Stimulated activated CD4-positive, alpha-beta T cell treated with anti-CD3 and anti-CD28 coated beads, Interleukin-15, amount 100 ng/mL, for 1 hour (primary cell): ENCODE measurements at places on chromosomes 12 and 14.

DNA sequence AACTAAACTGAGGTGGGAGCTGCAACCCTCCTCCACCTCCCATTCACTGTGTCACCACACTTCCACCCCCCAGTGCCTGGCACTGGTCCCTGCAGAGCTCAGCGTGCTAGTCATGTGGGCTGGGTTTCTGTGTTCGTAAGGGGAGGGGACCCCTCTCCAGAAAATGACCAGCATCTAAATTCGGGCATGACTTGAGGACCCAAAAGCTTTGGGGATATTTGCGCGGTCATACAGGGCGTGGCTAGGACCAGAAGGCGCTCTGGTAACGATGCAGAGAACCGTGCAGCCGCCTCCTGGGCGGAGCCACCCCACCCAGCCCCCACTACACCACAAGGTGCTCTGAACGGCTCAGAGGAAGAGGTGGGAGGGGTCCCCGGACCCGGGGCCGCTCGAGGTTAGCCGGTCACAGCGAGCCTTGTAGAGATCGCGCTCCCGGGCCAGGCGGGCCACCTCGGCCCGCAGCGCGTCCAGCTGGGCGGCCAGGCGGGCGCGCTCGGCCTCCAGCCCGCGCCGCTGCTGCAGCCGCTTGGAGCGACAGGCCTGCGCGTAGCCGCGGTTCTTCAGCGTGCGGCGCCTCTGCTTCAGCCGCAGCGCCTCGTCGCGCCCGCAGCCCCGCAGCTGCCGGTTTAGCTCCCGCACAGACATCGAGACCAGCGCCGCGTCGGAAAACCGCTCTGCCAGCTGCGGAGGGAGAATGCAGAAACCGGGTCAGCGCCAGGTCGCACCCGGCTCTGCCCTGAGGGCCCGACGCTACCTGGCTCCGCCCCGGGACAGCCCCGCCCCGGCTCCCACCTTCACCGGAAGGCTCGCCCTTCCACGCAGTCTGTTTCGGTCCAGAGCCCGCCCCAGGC, 9.8 kb downstream of the CPNE6 start:
- peak; percentile 39 for DNase-seq

DNA sequence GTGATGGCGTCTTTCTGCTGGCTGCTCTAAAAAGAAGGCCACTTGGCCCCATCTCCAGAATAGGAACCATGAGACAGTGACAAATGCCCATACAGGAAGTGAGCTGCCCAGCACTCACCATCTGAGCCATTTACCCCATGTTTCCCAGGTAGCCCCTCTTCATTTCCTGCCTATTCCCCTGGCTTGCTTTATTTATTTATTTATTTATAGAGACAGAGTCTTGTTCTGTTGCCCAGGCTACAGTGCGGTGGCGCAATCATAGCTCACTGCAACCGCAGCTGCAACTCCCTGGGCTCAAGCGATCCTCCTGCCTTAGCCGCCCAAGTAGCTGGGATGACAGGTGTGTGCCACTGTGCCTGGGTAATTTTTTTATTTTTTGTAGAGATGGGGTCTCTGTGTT, 71.2 kb downstream of the RIN3 start:
- no peak for DNase-seq

DNA sequence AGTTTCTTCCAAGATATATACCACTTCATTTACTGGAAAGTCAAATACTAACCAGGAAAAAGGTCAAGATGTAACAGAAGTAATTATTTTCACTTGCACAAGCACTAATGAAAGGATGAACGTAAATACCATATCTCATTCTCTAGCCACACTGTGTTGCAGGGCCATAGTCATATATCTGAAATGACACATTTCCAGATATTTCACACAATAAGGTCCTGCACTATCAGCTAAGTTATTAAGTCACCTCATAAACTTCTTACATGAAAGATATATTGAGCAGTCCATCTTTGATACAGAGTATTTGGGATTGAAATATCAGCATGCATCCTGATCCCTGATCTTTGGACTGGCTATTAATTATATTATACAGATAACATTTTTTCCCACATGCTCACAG, 783.3 kb upstream of the MGAT4C start:
- DNase-seq, result no peak

DNA sequence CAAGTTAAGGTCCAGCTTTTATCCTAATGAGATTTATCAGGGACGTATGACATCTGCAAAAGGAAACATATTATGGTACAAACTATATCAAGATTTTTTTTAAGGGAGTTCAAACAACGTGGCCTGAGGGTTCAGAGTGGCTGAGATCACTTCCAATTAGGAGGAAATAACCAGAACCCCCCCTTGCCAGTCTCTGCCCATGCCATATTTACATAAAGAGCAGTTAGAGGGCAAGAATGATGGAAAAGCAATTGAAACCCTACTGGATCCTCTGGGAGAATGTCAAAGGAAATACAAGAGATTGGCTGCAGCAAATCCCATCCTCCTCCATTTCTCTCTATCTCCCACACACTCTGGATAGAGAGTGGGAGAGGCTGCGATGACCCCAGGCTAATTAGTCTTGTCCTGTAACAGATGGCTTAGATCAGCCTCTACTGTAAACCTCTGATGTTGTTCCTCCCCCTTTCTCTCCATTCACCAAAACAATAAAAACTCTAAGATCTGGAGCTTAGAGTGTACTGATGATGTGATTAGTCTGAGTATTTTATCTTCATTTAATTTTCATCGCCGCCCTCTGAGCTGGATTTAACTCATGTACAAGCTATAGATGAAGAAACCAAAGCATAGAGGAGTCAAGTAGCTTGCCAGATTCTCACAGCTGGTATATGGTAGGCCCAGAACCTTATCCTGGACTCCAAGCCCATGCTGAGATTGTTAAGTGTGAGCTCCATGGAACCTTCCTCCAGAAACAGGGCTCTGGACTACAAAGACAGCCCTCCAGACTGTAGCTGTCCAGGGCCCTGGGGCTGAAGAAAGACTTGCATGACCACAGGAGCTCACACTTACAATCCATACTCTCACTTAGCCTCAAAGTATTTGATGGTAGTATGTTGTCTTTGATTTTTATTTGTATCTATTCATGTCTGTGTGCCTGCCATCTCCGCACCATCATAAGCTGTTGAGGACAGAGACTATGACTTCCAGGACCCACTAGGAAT, 54.1 kb upstream of the GNG2 start:
- no peak for DNase-seq

- no peak for DNase-seq
These were observed 6.9 kb downstream of the KRT4 start for GRCh38 chr12:52806821-52807543.

GRCh38 chr14:100824091-100824551, 1.8 kb upstream of the MEG3 start:
- DNase-seq, result no peak

GRCh38 chr14:61839507-61839906, 77.3 kb downstream of the SNAPC1 start:
- no peak for DNase-seq
